ENCODE measurements at places on chromosomes 13 and 19. TPM values are rescaled to one million over a fixed set of nuclear protein-coding genes. Genes with fewer than 3 reads are reported as not detected.

GRCh38 chr13:94602467-94602866 is 810 bp downstream of the GPR180 start:
- no peak for DNase-seq

DNA sequence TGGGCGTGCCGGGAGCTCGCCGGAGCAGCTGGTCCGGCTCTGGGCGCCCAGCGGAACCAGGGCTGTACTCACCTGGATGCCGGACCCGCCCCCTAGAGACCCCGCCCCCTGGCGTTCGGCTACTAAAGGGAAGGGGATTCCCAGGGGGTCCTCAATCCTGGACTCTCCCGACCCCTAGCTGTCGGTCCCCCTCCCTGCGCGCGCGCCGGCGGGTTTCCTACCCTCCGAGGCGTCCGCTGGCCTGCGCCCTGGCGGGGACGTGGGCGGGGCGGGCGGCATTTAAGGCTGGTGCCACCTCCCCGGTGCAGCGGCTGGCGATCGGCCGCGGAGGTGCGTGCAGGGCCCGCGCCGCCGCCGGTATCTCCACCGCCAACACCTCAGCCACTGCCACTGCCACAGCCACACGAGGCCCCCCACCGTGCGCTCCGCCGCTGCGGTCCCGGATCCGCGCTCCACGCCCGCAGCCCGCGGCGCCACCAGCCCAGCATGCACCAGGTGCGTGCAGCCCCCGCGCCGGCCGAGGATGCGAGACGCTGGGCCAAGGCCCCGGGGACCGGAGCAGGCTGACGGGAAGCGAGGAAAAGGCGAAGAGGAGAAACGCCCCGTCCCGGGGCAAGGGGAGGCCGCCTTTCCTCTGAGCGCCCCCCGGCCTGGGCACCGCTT is at the start of gene ATP12A:
TSS of gene ATP12A (plus strand) at position 151 of the 663 bp plus-strand sequence. CDS start at position 487, 336 bp downstream.
- no peak for DNase-seq

The ZNF649 gene
- 8.8 TPM for total RNA-seq

The ZNF571 gene
- total RNA-seq, result 3.8 TPM

- DNase-seq, result no peak
Measured at GRCh38 chr13:42275506-42275905, 3.6 kb downstream of the AKAP11 start.

The ZSCAN4 gene
- not detected for total RNA-seq

The ZNF793 gene
- 5.4 TPM for total RNA-seq

DNA sequence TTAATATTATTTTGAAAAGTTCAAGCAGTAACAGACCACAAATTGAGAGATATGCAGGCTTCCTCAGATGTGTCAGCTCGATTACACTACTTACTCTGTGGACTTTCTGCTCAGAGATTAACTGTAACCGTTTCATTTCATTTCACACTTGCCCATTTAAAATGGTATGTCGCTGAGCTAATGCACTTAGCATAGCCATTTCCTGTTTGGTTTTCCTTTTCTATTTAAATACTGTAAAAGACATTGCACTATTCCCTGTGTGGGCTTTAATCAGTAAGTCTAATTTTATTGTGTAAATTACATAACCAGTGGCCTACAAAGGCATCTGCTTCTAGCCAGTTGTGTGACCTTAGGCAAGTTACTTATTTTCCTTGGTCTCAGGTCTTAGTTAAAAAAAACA is 237.6 kb downstream of the LACC1 start:
- no peak for DNase-seq

DNA sequence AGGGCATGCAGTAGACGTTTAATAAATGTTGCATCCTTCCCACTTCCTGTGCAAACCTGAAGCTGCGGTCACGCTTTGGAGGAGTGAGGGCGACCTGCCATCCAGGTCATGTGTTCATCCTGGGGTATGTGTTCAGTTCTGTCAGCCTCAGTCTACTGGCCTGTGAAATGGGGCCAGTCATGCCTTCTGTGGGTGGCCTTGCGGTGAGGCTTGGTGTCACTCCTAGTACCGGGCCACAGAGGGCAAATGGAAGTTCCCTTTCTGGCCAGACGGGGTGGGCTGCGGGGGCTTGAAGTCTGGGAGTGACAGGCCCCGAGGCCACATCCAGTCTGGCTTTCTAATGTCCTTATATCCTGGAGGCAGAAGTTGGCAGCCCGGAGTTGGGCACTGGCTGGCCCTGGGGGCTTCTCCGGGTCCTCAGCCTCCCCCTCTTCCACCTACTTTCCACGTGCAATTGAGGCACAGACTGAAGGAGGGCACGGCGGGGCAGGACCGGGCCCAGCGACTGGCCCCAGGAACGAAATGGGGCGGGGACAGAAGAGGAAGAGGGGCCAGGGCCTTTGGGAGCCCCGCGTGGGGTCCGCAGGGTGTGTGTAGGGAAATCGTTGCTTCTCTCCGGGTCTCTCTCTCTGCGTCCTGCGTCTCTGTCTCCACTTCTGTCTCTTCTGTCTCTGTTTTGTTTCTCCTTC is 11.1 kb downstream of the PDE4A start:
- peak; percentile 68 for DNase-seq
